ENCODE measurements at places on chromosomes 4 and X. TPM values are rescaled to one million over a fixed set of nuclear protein-coding genes. Genes with fewer than 3 reads are reported as not detected.

The NAP1L3 gene
- total RNA-seq = 1.0 TPM

The GPRIN3 gene
- total RNA-seq = 106 TPM

The EGFL6 gene
- 3.3 TPM for total RNA-seq

The ARHGAP4 gene
- total RNA-seq = 262 TPM

DNA sequence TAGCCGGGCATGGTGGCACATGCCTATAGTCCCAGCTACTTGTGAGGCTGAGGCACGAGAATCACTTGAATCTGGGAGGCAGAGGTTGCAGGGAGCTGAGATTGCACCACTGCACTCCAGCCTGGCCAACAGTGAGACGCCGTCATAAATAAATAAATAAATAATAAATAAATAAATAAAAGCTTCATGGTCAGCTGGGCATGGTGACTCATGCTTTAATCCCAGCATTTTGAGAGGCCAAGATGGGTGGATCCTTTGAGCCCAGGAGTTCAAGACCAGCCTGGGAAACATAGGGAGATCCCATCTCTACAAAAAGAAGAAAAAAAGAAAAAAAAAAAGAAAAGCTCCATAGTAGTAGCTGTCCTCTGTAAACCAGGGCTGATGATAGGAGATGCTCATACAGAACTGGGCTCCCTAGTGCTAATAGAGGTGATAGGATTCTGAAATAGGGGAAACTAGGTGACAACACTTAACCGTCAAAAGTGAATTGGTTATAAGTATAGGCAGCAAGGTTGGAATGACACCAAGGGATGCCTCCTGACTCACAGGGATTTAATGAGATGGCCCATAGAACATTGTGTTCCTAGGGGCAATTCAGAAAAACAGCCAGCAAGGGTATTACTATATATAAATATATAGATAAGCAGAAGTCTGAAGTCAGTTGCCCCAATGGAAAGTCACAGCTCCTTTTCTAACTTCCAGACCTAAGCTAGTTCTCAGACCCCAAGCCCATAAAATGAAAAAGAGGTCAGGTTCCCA is 41.8 kb upstream of the ARHGEF6 start:
- H3K36me3 ChIP-seq = peaks cover 6% of the 10 kb centered on the region
- H3K4me3 ChIP-seq = no peak overlapping the region
- no peaks in the 10 kb centered on the region for H3K27me3 ChIP-seq
- no peak overlapping the region for H3K27ac ChIP-seq

- H3K4me3 ChIP-seq = no peak overlapping the region
- H3K27me3 ChIP-seq = no peaks in the 10 kb centered on the region
- DNase-seq = no peak
- H3K27ac ChIP-seq = no peak overlapping the region
- H3K4me1 ChIP-seq = no peaks in the 10 kb centered on the region
Measured at GRCh38 chrX:23851544-23851943, 56.2 kb downstream of the APOO start.

- no peak overlapping the region for H3K4me3 ChIP-seq
- no peak for DNase-seq
Measured at GRCh38 chr4:113447061-113447460, 314.5 kb downstream of the CAMK2D start.

GRCh38 chrX:54695816-54696487 is 102.1 kb downstream of the ITIH6 start:
- H3K27ac ChIP-seq = no peak overlapping the region
- no peaks in the 10 kb centered on the region for H3K27me3 ChIP-seq
- no peak overlapping the region for H3K4me3 ChIP-seq

Measured in activated CD4-positive, alpha-beta memory T cell treated with anti-CD3 and anti-CD28 coated beads, Interleukin-2, amount 10 ng/mL, durations not matched to agents 7 days and 5 days (primary cell).